ENCODE measurements at places on chromosomes 6 and 20.
A peak's percentile ranks its signal among the peaks of the same experiment; 100 is the strongest.

DNA sequence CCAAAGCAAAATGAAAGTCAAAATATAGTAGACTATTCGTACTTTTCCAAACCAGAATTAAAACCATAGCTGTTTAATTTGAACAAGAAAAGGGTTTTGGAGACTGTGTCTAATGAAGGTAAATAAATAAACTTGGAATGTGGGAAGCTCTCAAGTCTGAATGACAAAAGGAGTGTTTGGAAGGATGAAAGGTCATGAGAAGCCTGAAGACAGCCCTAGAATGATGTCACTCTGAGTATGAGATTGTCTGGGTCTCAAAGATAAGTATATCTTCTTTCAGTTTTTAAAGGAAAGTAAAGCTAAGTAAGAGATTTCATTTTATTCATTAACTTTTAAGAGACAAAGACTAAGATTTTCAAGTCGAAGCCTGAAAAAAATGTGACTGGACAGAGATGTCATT lies 72.9 kb downstream of the RFX6 start:
- no peak for DNase-seq

- DNase-seq = no peak
Observed at GRCh38 chr6:38782616-38783015, 67.5 kb downstream of the DNAH8 start.

GRCh38 chr6:69084746-69085335 lies 449.8 kb downstream of the ADGRB3 start:
- DNase-seq = no peak

GRCh38 chr6:137013738-137014602 lies 30.8 kb downstream of the IL20RA start:
- no peak for DNase-seq

- no peak for DNase-seq
Observed at GRCh38 chr6:143692696-143693095, 14.9 kb downstream of the PHACTR2 start.

- no peak for DNase-seq
Observed at GRCh38 chr20:44990425-44990824, 24.1 kb downstream of the STK4 start.

GRCh38 chr20:23094927-23095326 lies 8.8 kb upstream of the CD93 start:
- no peak for DNase-seq

DNA sequence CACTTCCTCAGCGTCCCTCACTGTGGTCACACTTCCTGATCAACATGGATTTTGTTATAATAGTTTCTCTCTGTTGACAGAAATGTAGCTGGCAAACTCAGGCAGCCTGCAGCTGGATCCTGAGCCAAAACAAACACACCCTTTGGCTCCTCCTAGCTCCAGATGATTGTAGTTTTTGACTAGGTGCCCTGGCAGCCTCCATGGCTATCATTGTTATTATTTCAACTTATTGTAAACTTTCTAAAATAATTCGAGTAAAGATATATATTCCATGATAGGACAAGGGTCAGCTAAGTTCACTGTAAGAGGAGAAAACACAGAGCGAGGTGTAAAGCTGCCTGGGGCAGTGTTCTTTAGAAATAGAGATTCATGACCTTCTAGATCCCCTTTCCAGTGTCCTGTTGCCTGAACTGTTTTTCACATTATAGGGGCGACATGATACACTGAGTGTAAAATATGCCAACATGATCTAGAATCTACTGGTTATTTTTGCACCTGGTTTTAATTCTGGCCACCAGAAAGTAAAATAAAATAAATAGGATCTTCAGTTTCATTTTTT lies 98.2 kb upstream of the HDGFL1 start:
- DNase-seq = no peak

GRCh38 chr6:117733341-117733740 lies 58.1 kb downstream of the NUS1 start:
- DNase-seq = no peak

- no peak for DNase-seq
Observed at GRCh38 chr6:46730921-46731461, 4.2 kb downstream of the PLA2G7 start.

- DNase-seq = no peak
Observed at GRCh38 chr6:5995949-5996713, 10.6 kb downstream of the NRN1 start.

GRCh38 chr6:138432063-138432356 lies 28.0 kb downstream of the HEBP2 start:
- no peak for DNase-seq

GRCh38 chr6:170545405-170545804 lies 7.7 kb downstream of the PSMB1 start:
- DNase-seq = no peak

- DNase-seq = no peak
Observed at GRCh38 chr6:129236001-129236517, 353.1 kb downstream of the LAMA2 start.

GRCh38 chr20:17873410-17874270 lies 95.0 kb downstream of the SNX5 start:
- no peak for DNase-seq

- DNase-seq = peak; percentile 75
Observed at GRCh38 chr6:28943557-28944411, 20.0 kb upstream of the TRIM27 start.

- DNase-seq = no peak
Observed at GRCh38 chr20:41533537-41534136, 84.5 kb downstream of the CHD6 start.

DNA sequence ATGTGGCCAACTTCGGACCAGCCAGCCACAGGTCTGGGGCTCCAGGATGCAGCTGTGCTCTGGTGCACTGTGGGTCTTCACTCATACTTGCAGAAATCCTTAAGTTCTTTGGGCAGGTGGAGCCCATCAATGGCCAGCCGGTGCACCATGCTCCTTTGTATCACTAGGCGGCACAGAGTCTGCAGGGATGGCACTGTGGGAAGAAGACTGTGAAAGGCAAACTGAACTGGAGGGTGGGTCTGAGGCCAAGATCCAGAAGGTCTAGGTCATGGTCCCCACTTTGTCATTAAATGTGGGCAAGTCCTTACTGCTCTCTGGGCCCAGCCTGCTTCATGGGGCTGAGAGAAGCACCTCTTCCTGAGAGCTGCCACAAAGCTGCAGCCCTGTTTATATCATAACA lies 1.3 kb upstream of the SPATA25 start:
- no peak for DNase-seq

- DNase-seq = no peak
Observed at GRCh38 chr6:26064619-26065257, 22.5 kb upstream of the HFE start.

- no peak for DNase-seq
Observed at GRCh38 chr20:40255365-40255764, 433.7 kb downstream of the MAFB start.

DNA sequence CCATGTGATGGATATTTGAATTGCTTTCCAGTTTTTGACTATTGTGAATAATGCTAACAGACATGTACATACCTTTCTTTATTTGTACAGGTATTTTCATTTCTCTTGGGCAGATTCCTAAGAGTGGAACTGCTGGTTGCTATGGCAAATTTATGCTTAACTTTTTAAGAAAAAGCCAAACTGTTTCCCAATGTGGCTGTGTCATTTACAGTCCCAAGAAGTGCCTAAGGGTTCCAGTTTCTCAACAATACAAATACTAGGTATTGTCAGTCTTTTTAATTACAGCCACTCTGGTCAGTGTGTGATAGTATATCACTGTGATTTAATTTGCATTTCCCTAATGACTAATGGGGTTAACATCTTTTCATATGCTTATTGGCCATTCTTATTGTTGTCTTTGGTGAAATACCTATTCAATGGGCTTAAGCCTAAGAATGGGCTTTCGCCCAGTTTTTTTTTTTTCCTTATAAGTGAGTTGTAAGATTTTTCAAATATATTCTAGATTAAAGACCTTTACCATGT lies 10.3 kb downstream of the REPS1 start:
- no peak for DNase-seq

DNA sequence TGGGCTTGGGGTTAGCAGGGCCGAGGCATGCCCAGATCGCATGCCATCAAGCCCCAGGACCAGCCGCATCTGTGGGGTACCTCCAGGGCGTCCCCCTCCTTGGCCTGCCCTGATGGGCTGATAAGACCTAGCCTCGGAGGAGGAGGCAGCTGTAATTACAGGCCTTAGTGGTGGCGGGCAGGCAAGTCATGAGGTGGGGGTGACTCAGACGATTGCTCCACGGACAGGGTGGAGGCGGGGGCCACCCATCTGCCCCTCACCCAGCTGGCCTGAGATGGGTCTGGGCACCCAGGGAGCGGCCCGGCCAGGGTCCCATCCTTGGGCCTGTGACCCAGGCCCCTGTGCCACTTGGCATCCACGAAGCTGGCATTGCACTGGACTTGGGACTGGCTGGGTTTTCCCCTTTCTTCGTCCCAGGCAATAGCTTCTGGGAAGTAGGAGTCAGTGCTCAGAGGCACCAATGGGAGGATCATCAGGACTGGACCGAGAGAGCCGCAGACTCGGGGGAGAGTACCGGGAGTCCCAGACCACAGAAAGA lies 57.5 kb downstream of the CEBPB start:
- no peak for DNase-seq

- no peak for DNase-seq
Observed at GRCh38 chr20:10634683-10635411, 39.0 kb downstream of the JAG1 start.

DNA sequence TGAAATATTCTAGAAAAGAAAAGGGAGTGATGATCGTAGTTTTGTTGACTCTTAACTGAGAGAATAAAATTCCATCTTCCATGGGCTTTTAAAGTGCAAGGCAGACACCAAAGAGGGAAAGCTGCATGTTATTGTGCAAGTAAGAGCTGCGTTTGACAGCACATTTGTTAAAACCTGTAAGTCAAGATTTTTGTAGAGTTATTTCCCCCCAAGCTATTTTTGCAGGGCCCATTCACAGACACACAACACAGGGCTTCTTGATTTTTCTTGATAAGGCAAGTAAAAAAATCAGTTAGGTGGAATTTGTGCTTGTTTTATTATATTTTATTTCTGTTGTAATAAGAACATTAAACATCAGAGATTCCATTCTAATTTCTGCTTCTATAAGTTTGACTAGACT lies 13.8 kb downstream of the CFAP206 start:
- no peak for DNase-seq

- DNase-seq = no peak
Observed at GRCh38 chr6:129981598-129981997, 36.8 kb upstream of the L3MBTL3 start.
